Stimulated activated CD4-positive, alpha-beta T cell treated with anti-CD3 and anti-CD28 coated beads, Interleukin-1b, Interleukin-23, amount 100 ng/mL, for 1 hour (primary cell): ENCODE measurements at places on chromosomes 16 and 17.

DNA sequence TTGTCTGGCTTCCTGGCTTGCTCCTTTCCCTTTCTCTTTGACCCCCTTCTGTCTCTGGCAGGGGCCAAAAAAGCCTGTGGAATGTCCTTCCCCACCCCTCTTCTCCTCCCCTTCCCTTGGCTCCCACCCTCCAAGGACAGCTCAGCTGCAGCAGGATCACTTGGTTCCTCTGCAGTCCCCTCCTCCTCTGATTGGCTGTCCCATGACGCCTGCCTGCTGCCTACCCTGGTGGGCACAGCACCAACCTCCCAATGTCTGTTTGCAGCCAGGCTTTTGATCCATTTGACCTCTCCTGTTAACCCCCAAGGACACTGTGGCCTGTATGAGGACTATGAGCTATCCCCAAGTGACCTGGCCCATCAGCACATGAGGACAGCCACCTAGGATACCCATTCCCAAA lies 14.8 kb upstream of the MTMR4 start:
- DNase-seq, result no peak

- no peak for DNase-seq
Measured at GRCh38 chr17:60554377-60554788, 28.3 kb upstream of the APPBP2 start.

GRCh38 chr17:33637534-33637933 lies 344.4 kb upstream of the ASIC2 start:
- no peak for DNase-seq

- DNase-seq, result no peak
Measured at GRCh38 chr16:76535-77272, 1.3 kb upstream of the MPG start.

DNA sequence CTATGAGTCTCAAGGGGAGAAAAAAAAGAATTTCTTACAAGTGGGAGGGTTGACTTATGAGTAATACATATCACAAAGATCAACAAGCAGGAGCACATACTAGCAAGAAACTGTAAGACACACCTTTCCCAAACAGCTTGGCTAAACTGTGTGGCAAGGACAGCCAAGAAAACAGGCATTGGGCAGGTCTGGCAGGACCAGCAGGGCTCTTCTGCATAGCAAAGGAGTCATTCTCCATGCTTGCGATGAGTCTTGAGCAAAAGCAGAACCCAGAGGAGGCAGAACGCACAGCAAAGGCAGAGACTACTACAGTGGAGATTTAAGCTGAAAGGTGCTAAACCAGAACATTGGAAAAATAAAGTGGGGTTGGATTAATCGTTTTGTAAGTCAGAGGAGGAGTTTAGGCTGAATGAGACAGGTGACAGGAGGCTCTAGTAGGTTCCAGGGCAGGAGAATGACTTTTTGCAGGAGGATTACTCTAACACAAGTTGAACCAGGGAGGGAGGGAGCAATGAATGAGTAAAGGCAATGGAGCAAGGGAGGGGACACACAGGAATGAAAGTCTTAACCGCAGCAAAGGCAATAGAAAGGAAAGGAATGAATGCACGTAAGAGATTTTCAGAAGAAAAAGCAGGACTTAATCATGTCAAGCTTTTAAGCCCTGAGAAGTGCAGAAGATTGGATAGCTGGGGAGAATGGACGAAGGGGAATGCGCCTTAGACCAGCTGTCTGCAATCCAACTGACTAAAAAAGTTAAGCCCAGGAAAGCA lies 2.7 kb downstream of the N4BP1 start:
- DNase-seq, result no peak

GRCh38 chr16:50490828-50491227 lies 57.4 kb upstream of the NKD1 start:
- no peak for DNase-seq

DNA sequence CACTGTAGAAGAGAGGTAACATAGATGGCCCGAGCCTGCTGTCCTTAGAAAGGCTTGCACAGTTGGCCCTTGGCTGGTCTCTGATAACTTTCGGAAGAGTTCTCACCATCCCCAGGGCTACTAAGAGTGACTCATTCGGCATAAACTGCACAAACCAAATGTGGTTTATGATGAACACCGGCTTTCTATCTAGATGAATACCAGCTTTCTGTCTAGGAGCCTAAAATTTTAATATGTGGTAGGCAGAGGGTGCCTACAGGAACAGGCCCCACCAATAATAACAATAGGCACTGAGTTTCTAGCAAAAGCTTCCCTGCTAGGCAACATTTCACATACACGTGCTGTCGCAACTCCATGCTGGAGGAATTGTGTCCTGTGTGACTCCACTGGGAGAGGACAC lies 15.4 kb downstream of the CNOT1 start:
- no peak for DNase-seq

DNA sequence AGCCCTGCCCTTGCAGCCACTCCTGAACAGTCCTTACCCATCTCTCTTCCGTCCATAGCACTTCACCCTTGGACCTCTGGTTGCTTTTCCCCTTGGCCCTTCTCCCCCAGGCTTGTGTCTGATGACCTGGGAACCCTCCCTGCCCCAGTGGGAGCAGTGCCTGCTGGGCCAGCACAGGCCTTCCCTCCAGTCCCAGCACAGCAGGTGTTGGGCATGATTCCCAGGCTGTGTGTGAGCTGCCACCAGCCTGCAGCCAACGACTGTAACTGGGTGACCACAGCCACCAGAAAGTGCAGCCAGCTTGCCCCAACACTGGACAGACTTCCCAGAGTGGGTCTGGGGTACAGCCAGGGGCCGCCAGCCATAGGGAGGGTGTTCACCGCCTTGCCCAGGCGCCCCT lies 30.0 kb downstream of the CRAMP1 start:
- DNase-seq, result no peak

DNA sequence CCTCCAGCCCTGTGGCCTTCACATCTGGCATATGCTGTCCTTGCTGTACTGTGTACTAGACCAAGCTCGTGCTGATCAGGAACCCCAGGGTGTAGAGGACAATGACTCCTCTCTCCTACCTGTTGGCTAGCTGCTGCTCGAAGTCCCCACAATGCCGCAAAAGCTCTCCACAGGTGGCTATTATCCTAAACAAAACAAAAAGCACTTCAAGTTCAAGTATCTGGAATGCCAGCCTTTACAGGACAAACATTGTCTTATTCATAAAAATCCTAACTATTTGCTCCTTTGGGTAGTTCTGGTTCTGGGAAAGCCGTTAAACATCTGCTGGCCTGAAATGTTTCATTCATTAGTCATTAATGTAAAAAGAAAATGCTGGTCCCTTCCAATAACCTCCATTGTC lies 42.8 kb downstream of the COG7 start:
- no peak for DNase-seq

- no peak for DNase-seq
Measured at GRCh38 chr17:81287741-81288430, 7.2 kb downstream of the SLC38A10 start.

GRCh38 chr16:54921206-54921824 lies 9.3 kb upstream of the IRX5 start:
- DNase-seq, result no peak

- DNase-seq, result no peak
Measured at GRCh38 chr16:24074574-24074973, 181.6 kb upstream of the CACNG3 start.

DNA sequence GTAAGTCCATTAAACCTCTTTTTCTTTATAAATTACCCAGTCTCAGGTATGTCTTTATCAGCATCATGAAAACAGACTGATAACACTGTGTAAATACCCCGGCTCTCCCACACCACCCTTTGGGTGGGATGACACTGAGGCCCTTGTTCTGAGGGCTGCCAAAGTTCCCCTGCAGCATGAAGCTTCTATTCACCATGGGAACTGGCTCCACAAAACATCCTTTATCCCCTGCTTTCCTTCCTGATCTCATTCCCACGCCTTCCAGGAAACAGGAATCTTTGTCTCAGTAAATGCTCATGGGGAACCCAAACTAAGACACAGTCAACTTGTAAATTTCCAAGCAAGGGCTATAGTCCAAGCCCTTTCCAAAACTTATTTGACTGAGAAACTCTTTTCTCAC lies 88.4 kb downstream of the ABCC12 start:
- no peak for DNase-seq

- no peak for DNase-seq
Measured at GRCh38 chr16:56457927-56458470, 6.6 kb downstream of the OGFOD1 start.
